Hippocampal formation (tissue), 2 donors: ENCODE measurements at places on chromosomes 5 and 9.

- no peak for DNase-seq
Observed at GRCh38 chr9:115291841-115292240, 173.9 kb upstream of the TNC start.

- DNase-seq, result no peak
Observed at GRCh38 chr5:147568710-147569406, 59.0 kb upstream of the DPYSL3 start.

DNA sequence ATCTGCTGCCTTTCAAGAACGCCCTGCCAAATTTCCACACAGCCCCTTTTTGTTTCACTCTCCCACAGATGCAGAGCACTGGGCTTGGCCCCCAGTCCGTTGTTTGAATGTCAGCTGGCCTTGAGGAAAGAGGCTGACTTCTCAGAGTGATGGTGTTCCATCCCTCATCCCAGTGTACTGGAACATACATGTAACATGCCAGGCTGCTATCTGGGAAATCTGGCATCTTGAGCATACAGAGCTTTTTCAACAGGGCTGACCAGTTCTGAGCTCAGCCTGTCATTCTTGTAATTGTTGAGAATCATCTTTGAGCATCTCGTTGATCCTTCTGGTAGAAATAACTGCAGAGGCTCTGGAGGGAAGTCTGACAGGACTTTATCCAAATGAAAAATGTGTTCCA, 2.8 kb downstream of the GALNT10 start:
- peak; percentile 85 for DNase-seq

DNA sequence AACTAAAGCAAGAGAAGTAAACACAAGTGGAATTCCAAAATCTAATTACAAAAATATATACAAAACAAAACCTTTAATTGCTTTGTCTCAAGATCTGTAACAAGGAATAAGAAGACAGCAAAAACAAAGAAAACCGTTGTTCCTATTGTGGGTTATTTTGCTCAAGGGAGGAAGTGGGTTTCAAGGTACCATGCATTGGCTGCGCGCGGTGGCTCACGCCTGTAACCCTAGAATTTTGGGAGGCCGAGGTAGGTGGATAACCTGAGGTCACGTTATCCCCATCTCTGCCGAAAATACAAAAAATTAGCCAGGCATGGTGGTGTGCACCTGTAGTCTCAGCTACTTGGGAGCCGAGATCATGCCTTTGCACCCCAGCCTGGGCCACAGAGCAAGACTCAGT, 12.1 kb upstream of the IQGAP2 start:
- no peak for DNase-seq

DNA sequence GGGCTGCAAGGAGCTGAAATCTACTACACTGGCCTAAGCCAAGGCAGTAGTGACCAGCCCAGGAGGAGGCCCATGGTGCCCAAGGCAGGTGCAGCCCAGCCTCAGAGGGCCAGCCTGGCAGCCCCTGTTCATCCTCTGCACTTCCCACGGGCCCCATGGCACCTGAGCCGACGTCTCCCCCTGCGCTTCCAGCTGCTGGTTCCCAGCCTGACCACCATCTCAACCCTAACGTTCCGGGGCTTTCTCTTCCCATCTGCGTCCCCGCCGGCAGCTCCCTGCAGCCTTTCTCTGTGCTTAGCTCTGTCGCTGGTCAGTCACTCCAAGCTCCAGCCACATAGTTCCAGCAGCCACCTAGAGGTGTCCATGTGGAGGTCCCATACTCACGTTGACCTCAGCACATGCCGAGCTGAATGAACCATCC, 105.5 kb upstream of the LMX1B start:
- DNase-seq, result no peak

- no peak for DNase-seq
Observed at GRCh38 chr5:119378075-119378700, 22.4 kb downstream of the TNFAIP8 start.

DNA sequence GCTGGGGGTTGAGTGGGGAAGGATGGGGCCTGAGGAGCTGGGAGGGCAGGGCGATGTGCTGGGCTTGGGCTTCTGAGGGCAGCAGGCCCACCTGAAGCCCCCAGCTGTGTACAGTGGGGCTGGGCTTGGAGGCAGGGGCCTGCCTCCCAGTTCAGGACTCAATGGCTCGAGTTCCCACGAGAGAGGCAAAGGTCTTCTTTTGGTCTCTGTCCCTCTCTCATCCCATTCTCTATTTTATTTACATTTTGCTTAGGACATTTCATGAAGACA, 180.6 kb downstream of the MACROH2A1 start:
- no peak for DNase-seq

- DNase-seq, result no peak
Observed at GRCh38 chr5:83911367-83911919, 190.8 kb upstream of the HAPLN1 start.

DNA sequence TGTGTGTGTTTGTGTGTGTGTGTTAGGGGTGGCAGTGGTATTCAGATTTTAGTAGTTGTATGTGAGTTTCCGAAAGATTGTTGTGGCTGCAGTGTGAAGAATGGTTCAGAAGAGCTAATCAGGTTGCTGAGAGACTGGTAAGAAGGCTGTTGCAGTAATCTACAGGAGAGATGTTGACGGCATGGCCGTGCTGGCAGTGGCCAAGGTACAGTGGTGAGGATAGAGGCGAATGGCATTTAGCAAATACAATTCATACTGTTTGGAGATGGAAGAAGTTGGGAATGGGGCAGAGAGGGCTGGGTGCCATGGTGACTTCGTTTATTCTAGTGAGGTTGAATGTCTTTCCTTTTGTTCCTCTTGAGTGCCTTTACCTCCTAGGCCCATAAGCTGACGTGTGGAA, 77.5 kb upstream of the SPATA31D4 start:
- DNase-seq, result no peak

GRCh38 chr5:135135530-135136226, 101.7 kb upstream of the PITX1 start:
- DNase-seq, result no peak

GRCh38 chr9:8521112-8521511, 721.5 kb upstream of the DMAC1 start:
- no peak for DNase-seq

DNA sequence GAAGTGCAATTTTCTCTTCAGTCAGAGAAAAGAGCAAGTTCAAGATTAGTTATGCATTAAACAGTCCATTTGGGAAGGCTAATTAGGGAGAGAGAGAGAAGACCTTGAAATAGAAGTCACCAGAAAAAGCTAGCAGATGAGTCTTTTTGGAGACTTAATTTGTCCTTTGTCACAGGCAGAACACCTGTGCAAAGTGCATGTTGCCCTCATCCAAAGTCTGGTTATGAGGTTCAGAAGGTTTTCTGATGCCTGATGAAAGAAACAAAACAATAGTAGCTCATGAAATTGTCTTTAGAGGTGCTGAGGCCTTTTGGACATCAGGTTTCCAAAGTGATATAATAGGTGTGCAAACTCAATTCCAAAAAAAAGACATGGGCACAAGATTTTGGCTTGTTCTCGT, 199.3 kb downstream of the MAN2A1 start:
- DNase-seq, result no peak

- DNase-seq, result no peak
Observed at GRCh38 chr9:85516976-85517637, 224.6 kb downstream of the AGTPBP1 start.

- DNase-seq, result no peak
Observed at GRCh38 chr5:178477802-178478201, 112.4 kb downstream of the COL23A1 start.

DNA sequence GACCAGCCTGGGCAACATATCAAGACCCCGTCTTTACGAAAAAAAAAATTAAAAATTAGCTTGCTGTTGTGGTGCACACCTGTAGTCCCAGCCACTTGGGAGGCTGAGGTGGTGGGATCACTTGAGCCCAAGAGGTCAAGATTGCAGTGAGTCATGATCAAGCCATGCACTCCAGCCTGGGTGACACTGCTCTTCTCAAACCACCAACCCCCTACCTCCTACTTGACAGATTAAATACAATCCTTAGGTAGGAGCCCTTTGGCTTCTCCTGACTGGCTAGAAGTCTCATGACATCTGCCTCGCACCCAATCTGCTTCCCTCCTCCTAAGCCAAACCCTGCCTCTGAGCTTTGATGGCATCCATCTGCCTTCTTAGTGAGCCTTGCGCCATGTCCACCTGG, 11.6 kb upstream of the FBP1 start:
- DNase-seq, result no peak

GRCh38 chr5:73746608-73747007, 120.6 kb downstream of the ARHGEF28 start:
- DNase-seq, result no peak

DNA sequence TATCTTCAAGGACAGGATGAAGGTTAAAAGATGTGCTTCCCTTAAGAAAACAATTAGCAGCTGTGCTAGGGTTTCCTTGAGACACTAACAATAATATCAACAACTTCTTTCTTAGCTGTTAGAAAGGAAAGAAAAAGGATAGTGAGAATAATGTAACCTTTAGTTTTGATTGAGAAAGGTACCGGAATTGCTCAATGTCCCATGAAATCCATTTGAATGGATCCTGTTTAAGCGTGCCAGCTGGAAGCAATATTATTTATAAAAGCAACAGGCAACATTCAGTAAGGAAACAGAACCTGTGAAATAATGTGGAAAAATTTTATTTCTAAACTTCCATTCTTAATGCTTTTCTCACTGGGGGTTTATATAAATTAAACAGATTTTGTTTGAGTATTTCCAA, 120.9 kb downstream of the CCDC192 start:
- no peak for DNase-seq

- no peak for DNase-seq
Observed at GRCh38 chr5:110840347-110840960, 101.6 kb downstream of the SLC25A46 start.

GRCh38 chr5:158638396-158638795, 461.3 kb downstream of the EBF1 start:
- no peak for DNase-seq

DNA sequence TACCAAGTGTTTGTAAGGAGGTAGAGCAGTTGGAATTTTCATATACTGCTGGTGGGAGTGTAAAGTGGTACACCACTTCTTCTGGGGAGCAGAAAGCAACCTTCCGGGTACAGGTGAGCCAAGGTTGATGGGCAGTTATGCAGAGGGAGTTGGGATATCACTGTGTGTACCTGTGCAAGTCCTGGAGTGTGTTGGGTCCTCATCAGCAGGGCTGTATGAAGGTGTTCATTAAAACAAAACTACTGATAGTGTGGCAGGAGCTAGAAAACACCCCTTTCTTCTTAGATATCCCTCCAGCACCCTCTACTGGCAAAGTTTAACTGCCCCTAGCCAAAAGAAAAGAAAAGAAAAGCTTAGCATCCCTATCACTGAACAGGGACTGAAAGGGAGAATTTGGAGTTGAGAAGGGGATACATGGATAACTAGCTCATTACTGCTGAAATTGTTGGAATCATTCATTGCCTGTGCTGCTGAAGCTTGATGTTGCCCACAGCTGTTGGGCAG, 10.7 kb downstream of the MARCHF6 start:
- no peak for DNase-seq

GRCh38 chr9:3628239-3628638, 102.4 kb upstream of the RFX3 start:
- no peak for DNase-seq

GRCh38 chr9:5910413-5911057, 19.8 kb downstream of the MLANA start:
- DNase-seq, result no peak

DNA sequence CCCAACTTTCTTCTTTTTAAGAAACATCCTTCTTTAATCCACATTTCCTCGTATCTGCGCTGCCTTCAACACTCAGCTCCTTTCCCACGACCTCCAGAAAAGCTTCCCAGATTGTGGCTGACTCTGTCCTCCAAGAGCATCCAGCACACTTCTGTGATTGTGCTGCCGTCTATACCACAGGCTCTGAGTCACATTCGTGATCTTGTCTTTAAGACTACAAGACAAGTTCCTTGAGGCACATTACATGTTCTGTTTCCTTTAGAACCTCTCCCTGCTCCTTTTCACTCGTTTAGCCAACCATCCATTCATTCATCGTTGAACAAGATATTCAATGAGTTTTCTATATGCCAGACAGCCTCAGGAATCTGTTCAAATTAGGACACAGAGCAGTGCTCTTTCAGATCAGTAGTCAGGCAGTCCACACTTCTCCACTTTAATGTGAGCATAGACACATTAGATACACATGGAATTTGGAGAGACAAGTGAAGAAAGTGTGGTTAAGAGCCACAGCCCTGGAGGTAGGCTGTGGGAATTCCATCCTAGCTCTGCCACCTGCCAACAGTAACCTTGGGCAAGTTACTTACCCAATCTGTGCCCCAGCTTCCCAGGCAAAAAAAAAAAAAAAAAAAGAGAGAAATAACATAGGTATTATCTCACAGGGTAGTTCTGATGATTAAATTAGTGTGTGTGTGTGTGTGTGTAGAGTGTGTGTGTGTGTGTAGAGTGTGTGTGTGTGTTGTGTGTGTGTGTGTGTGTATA, 18.9 kb downstream of the WHRN start:
- DNase-seq, result no peak

DNA sequence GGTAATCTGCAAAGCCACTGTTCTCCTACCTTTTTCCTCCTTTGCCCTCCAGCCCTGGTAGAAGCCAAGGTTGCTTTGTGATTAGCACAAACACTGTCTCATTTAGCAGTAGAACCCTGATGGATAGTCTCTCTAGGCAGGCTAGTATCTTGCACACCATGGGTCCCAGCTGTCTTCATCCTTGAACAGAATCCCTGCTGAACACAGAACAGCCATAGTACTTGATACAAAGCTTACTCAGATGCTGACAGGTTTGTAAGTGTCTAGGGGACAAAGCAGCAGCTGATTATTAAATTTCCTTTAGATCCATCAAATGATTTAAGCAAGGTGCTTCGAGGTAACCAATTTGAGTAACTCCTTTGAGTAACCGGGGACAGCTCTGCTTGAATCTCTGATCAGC, 163.7 kb upstream of the PPP1R2B start:
- DNase-seq, result no peak

DNA sequence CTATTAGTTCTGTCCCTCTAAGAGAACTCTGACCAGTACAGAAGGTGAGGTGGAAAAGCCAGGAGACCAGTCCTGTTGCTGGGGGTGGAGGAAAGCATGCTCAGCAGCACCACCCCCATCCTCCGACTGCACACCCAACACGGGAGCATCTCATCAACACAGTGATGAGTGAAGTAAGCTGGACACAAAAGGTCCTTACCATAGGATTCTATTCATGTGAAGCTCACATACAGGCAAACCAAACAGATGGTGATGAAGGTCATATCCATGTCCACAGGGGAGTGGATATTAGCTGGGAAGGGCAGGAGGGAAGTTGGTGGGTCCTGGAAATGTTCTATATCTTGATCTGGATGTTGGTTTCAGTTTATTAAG, 14.8 kb upstream of the MARCHF6 start:
- no peak for DNase-seq

GRCh38 chr9:114203410-114204140, 48.2 kb downstream of the COL27A1 start:
- DNase-seq, result no peak

- no peak for DNase-seq
Observed at GRCh38 chr5:72815580-72816283, 729 bp upstream of the TNPO1 start.
